Activated CD8-positive, alpha-beta memory T cell treated with anti-CD3 and anti-CD28 coated beads for 24 hours (primary cell): ENCODE measurements at places on chromosomes 2 and 18.
A peak's percentile ranks its signal among the peaks of the same experiment; 100 is the strongest.

DNA sequence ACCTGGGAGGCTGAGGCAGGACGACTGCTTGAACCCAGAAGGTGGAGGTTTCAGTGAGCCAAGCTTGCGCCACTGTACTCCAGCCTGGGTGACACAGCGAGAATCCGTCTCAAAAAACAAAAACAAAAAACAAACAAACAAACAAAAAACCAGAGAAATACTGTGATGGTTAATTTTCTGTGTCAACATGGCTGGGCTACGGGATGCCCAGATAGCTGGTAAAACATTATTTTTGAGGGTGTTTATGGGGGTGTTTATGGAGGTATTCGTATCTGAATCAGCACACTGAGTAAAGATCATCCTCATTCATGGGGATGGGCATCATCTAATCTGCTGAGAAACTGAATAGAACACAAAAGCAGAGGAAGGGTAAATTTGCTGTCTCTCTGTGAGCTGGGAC, 40.8 kb upstream of the COX7A2L start:
- DNase-seq, result no peak

GRCh38 chr18:49486606-49486952, 455 bp downstream of the C18orf32 start:
- DNase-seq, result no peak

GRCh38 chr2:12641441-12641840, 75.3 kb upstream of the TRIB2 start:
- DNase-seq, result no peak

GRCh38 chr18:70250781-70251180, 38.1 kb upstream of the SOCS6 start:
- DNase-seq, result no peak

- no peak for DNase-seq
These were observed 52.3 kb upstream of the ROCK2 start for GRCh38 chr2:11396467-11397445.

GRCh38 chr2:85709401-85709811, 15.2 kb downstream of the GNLY start:
- no peak for DNase-seq

- DNase-seq, result no peak
These were observed 28.7 kb downstream of the PTCD3 start for GRCh38 chr2:86134709-86135108.

DNA sequence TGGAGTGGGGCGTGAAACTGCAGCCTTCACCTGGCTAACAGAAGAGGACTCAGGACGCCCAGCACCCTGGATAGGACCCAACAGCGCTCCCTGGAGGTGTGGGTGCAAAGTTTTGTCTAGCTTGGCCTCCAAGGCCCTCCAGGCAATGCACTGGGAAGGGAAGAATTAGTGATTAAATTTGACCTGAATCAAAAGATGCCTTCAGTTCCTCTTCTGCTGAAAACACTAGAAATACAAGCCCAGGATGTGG, 779 bp upstream of the TRIB2 start:
- peak; percentile 88 for DNase-seq

DNA sequence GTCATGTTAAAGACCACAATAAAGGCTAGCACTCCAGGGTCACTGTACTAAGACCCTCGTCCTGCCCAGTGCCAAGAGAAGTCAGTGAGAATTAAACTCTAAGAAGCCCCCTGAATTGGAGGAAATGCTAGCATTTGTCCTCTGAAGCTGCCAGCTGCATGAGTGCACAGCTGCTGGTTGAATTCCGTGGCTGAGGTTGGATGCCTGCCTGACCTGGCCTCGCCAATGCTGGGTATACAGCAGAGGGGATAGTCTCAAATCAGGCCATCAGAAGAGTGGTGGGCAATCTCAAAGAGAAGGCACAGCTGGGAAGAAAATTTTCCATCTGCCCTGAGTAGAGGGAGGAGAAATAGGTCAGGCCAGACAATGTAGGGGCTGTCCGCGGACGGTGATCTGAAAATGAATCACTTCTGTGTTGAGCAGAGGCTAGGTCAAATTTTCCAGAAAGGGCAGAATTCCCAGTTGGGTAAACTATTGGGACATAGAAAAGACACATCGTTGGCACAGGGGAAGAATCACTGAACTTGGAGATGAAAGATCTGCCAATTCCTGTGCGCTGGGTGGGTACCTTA, 110.5 kb upstream of the AGAP1 start:
- DNase-seq, result no peak

- no peak for DNase-seq
These were observed 268.5 kb downstream of the HAUS1 start for GRCh38 chr18:46372670-46373069.

DNA sequence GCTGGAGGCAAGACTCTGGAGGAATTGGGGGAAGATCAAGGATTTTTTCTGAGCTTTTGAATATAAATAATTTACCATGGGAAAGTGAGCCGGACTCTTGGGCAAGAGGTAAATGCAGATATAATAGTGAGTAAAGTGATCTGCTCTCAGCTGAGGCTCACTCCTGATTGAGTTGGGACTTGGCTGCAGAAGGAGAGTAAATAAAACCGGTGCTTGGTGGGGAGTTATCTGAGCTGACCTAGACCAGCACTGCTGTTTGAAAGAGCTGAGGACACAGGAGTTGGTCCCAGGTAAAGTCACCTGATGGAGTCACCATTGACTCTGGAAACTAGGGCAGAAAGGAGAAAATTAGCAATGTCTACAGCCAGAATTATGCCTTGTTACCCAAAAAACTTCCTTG, 57.3 kb upstream of the LRPPRC start:
- no peak for DNase-seq

- DNase-seq, result no peak
These were observed 8.8 kb downstream of the C2orf92 start for GRCh38 chr2:97678298-97678697.

GRCh38 chr2:117832905-117833613, 18.6 kb downstream of the DDX18 start:
- no peak for DNase-seq

DNA sequence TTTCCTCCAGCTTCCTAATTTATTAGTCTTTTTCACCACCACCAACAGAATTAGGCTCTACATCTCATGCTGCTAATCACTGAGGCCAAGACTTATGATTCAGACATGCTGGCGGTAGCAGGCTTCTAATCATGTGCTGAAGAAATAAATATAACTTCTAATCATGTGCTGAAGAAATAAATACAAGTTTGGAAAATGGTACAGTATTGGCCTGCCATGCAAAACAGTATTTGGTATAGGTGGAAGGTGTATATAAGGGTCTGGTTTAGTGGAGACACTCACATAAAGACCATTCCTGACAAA, 240.7 kb downstream of the TGIF1 start:
- no peak for DNase-seq

- DNase-seq, result no peak
These were observed 1.8 kb downstream of the CCDC85A start for GRCh38 chr2:56185582-56186046.

- no peak for DNase-seq
These were observed 17.6 kb upstream of the DAW1 start for GRCh38 chr2:227853765-227854271.

DNA sequence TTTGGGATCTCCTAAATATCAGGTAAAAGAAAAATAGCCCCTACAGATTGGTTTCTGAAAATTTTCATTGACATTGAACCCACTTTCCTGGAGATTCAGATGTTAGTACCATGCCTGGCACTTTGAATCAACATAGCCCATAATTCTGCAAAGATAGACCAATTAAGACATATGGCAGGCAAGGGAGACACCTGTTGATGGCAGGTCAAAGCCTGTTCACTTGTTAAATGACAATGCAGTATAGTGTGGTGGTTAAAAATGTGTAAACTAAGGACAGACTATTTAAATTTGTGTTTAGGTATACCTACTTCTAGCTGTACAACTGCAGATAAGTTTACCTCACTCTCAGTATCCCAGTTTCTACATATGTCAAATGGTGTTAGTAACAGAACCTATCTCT, 178.1 kb upstream of the MMADHC start:
- no peak for DNase-seq

DNA sequence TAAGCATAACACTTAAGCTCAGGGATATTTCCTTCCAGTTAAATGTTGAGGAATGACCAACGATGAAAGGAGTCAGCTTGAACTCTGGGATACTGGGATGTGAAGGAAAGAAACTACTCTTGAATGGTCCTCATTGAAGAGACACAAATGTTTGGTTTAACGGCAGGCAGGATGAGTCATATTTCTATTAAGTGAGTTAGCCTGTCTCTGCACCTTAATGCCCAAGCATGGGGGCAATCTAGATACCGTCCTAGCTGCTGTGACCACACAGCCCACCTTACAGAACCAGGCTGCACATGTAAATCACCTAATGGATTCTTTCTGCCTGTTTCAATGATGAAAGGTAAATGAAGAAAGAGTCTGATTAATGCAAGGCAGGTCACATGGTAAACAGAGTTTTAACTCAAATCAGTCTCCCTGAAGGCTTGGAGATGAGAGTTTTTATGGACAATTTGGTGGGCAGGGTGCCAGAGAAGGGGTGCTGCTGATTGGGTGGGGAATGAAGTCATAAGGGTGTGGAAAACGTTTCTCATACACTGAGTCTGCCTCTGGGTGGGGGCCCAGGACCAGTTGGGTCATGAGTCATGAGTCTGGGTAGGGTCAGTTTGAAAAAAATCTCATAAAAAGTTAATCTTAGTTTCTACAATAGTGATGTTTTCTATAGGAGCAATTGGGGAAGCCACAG, 144.6 kb upstream of the MMADHC start:
- no peak for DNase-seq

DNA sequence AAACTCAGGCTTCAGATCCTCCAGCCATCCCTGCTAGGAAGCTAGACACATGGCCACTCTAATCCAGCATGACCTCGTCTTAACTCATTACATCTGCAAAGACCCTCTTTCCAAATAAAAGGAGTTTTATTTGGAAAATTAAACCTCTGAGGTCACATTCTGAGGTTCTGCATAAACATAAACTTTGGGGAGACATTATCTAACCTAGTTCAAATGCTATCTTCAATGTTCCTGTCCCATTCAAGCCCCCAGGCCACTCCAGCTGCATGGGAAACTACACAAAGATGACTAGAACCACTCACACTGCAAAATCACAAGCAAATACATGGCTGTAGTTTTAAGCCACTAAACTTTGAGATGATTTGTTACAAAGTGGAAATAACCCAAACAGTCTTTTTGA, 99.0 kb upstream of the RNF152 start:
- DNase-seq, result no peak

DNA sequence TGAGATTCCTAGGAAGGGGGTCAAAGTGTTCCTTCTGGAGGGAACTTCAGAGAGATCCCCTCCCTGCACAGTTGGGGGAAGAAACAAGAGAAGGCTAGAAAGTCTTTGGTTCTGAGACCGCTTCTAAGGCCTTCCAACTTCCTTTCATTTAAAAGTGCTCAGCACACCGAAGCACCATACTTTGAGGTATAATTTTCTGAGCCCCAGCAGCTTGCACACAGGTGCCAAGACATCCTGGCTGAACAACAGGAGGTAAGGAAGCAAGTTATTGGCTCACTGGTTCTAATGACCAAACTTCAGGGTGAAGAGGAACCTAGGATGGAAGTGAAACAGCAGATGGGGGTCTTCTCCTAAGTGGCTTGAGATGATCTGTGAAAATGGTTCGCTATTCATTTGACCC, 19.2 kb downstream of the TMEM177 start:
- no peak for DNase-seq

DNA sequence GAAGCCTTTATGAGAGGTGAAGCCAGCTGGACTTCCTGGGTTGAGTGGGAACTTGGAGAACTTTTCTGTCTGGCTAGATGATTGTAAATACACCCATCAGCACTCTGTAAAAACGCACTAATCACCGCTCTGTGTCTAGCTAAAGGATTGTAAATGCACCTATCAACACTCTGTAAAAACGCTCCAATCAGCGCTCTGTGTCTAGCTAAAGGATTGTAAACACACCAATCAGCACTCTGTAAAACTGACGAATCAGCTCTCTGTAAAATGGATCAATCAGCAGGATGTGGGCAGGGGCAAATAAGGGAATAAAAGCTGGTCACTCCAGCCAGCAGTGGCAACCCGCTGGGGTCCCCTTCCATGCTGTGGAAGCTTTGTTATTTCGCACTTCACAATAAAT, 163.6 kb upstream of the SLC39A10 start:
- DNase-seq, result no peak

GRCh38 chr18:58887613-58887963, 22.9 kb downstream of the ZNF532 start:
- DNase-seq, result no peak

GRCh38 chr2:239602290-239603282, 201.8 kb upstream of the HDAC4 start:
- DNase-seq, result peak; percentile 49

- DNase-seq, result no peak
These were observed 4.3 kb downstream of the C2orf68 start for GRCh38 chr2:85607268-85608215.

GRCh38 chr2:44596537-44597320, 235.0 kb downstream of the CAMKMT start:
- DNase-seq, result no peak

DNA sequence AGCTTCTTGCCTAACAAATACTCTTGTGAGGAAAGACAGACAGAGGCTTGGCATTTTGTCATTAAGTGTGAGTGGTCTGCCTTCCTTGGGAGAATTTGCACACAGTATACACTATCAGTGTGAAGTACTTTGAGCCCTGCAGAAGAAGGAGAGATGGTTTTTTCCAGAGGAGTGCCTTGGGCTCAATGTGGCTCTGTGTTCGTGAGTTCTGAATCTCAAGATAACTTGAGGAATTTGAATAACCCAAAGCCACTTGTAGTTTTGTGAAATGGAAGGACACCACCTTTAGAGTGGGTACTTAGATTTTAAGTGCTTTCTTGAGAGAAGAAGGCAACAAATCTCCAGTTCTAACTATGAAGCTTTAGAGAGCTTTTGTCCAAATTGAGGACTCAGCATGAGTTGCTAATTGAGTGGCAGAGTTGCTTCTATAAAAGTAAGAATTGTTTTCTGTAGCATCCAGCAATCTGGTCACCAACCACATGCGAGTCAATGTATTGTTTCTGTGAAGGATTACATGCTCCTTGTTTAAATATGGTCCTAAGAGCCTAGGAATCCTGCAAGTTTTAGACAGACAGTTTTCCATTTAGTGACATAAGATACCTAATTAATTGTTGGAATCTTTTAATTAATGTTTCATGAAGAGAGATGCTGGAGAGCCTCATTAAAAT, 68.3 kb downstream of the BABAM2 start:
- DNase-seq, result no peak

- DNase-seq, result no peak
These were observed 299.3 kb upstream of the GYPC start for GRCh38 chr2:126356631-126357030.

- no peak for DNase-seq
These were observed 508.2 kb downstream of the LRRTM4 start for GRCh38 chr2:77013953-77014352.
